ENCODE measurements at places on chromosomes 11 and 22.

- DNase-seq = peak; percentile 45
Measured at GRCh38 chr11:132312701-132313111, 942.3 kb downstream of the NTM start.

DNA sequence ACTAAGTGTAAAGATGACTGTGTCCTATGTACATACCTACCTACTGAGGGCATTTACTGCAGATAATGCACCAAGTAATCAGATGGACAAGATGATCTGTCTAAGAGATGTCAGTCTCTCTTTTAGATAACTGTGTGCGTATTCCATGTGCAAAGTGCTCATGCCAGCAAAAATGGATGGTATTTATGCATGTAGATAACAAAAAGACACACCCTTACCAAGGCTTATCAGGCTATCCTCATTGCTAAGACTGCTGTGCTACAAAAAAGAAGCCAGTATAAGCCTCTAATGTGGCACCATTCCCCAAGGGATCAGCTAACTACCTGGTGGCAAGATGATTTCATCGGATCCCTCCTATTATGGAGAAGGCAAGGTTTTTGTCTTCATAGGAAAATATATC, 34.3 kb upstream of the CD44 start:
- DNase-seq = no peak

- no peak for DNase-seq
Measured at GRCh38 chr22:30212363-30212995, 34.1 kb downstream of the LIF start.

GRCh38 chr11:44566952-44567875, 1.8 kb downstream of the CD82 start:
- no peak for DNase-seq

- DNase-seq = no peak
Measured at GRCh38 chr22:46491946-46492345, 45.5 kb downstream of the CELSR1 start.

- no peak for DNase-seq
Measured at GRCh38 chr11:114273890-114274635, 22.1 kb upstream of the NNMT start.

DNA sequence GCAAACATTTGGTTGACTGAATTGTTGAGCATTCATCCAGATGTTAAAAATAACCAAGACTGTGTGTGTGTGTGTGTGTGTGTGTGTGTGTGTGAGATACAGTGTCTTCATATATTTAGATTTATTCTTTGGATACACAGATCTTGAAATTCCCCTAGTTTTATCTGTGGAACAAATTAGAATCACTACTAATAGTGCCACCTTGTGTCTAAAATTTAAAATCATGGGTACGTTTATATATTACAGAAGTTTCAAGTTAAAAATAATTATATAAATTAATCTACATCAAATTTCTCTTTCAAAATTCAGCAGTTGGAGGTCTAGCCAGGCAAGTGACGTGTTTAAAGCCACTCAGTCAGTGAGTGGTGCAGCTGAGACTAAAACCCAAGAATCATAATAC, 1566.2 kb upstream of the TENM4 start:
- DNase-seq = no peak

DNA sequence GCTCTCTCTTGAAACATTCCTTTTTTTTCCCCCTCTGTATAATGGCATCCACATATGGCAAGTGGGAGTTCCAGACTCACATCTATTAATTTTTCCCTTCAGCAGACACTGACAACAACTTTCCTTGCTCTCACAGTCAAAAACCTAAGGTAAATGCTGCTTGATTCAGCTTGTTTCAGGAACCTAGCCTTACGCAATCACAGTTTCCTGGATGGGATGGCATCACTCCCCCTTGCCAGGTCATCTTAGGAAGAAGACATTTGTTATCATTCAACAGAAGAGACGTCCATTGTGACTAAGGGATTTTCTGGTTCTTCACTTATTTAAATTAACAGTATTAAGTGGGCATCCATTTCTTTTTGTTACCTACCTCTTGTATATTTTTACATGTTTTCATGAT, 112.0 kb upstream of the PDGFD start:
- DNase-seq = no peak

DNA sequence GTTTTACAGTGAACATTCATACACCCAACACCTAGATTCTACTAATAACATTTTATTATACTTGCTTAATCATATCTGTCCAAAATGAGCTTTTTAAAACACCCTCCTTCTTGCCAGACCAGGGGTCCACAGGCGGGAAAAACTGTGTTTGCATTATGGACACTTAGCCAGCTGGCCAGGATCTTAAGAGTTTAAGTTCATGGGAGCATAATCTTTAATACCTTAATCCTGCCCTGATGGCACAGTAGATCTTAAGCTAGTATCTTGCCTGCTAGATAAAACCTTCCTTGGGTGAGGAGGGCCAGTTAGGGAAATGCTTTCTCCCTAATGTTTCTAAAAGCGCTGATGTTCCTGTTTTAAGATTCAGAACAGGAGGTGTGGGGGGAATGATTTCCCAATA, 13.1 kb upstream of the CCDC134 start:
- no peak for DNase-seq

- DNase-seq = no peak
Measured at GRCh38 chr11:134683860-134684259, 271.8 kb upstream of the B3GAT1 start.

DNA sequence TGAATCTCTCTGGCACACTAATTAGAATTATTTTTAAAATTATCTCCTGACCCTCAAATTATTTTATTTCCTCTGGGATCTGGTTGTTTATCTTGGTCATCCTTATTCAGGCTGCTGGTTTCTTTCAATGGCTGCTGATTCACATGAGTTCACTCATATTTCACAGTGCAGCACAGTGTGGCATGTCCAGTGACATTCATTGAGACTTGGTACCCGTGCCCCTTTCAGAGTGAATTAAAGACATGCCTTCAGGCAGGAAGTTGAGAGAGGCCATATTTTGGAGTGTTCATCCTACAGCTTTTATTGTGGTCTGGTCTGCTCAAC, 13.5 kb downstream of the DCPS start:
- DNase-seq = no peak

GRCh38 chr11:74749127-74749964, 697 bp downstream of the RNF169 start:
- DNase-seq = no peak

- DNase-seq = no peak
Measured at GRCh38 chr22:42786606-42787356, 66.1 kb upstream of the A4GALT start.

- DNase-seq = no peak
Measured at GRCh38 chr11:19442554-19442910, 201.8 kb upstream of the E2F8 start.

DNA sequence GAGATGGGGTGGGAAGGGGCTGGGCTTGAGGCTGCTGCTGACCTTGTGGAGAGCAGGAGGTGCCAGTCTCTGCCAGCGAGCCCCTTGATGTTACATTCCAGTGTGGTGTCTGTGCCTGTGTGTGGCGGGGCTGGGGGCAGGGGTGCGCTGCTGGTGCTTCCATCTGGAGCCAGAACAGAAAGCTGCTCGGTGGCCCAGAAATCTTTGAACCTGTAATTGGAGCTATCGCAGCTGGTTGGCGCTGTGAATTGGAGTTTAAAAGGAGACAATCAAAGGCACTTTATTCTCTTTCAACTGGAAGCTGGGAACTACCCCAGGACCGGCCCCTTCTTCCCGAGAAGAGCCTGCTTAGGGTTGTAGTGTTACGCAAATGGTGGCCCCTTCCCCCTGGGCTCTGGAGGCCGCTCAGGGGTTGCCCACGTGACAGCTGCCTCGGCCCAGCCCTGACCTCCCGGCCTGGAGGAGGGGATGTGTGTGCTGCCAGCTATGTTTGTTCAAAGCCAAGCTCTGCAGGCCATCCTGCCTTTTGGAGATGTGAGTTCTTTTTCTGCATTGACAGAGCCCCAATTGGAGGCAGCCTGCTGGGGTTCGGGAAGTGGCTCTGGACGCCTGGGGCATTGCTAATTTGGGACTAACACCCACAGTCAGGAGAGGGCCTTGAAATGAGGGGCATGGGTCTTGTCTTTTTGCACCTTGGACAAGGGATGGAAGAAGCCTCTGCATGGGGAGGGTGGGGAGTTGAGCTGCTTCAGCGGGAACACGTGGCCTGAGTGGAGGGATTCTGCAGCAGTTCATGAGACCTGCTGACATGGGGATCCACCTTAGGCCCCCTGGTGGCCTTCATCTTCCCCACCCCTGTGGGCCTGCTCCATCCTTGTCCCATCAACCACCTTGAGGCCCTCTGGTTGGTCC, 14.0 kb upstream of the ARSA start:
- peak; percentile 54 for DNase-seq

DNA sequence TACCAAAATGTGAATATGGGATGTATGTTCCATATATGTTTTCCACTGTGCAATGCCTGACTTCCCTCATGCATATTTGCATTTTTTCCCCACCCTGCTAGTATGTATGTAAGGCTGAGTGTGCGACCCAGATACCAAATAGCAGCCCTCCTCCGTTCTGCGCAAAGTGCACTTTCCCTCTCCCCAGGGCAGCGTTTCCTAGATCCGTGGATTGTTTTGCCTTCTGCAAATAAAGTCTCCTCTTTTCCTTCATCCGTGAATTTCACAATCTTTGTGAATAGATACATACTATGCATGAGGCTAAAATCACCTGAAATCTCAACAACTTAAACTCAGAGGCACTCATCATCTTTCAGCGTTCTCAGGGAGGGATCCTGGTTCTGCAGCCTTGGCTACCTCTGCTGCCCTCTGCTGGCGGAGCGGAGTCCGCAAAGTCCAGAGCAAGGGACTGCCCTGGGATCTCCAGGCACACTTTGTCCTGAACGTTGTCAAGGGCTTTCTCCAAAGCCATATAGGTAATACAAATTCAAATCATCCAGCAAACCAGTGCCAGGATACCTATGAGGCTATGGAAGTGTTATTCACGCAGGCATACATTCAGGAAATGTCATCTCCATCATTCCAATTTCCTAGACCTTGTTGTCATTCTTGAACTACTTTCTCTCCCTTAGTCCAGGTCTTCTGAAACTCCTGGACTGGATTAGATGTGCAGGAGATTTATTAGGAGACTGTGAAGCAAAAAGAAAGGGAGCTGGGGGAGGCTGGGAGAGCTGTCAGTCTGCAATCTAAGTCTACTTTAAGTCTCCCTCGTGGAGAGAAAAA, 53.1 kb downstream of the CNTF start:
- DNase-seq = no peak

DNA sequence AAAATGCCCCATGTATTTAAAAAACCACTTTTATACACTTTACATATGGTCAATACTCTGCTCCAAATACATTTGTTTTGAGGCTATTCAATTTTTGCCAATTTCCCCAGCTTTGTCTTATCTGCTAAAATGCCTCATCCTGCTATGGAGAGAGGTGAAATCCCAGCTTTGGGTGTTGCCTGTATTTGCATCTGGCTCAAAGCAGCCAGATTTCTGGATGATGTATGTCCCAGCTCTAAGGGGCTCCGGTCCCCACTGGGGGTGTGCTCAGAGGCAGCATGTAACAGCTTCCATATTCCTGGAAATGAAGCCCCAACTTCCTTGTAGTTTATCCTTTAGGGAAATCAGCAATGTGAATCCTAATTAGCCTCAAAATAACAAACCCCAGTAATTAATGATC, 59.5 kb downstream of the WT1 start:
- DNase-seq = no peak

All from iPS DF 6.9 (cell line).